CD4-positive, alpha-beta T cell treated with Interferon gamma for 1 hour (primary cell): ENCODE measurements at places on chromosomes 11 and 22.

GRCh38 chr22:27023591-27023990, 366.2 kb downstream of the MIAT start:
- no peak for DNase-seq

GRCh38 chr11:127345819-127346459, 345.4 kb upstream of the KIRREL3 start:
- no peak for DNase-seq

DNA sequence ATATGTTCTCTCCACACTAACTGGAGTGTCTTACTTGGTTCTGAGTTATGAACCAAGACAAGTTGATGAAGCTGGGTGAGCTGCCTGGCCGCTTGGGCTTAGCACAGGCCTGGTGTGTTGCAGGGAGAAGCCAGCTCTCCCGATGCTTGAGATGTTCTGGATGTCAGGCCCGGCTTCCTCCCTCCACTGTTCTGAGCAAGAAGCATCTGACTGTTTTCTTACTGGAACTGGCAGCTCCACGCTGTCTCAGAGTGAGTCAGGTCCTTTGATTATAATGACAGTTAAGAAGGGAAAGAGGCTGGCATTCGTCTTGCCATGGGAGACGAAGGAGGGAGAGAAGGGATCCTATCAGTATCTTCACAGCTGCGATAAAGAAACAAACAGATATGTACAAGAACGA, 46.5 kb upstream of the CRTAM start:
- DNase-seq, result no peak

DNA sequence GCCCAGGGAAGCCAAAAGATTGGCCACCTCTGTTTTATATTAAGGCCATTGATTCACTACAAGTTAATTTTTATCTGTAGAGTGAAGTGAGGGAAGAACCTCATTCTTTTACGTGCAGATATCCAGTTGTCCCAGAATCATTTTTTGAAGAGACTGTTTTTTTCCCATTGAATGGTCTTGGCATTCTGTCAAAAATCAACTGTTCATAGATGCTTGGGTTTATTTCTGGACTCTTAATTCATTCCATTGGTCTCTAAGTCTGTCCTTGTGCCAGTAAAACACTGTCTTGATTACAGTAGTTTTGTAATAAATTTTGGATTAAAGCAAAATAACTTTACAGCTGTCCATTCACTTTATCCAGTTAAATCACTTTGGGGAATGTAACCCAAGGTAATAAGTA, 26.8 kb downstream of the WBP2NL start:
- DNase-seq, result no peak

- peak; percentile 89 for DNase-seq
Measured at GRCh38 chr22:30265823-30266444, 717 bp downstream of the OSM start.

DNA sequence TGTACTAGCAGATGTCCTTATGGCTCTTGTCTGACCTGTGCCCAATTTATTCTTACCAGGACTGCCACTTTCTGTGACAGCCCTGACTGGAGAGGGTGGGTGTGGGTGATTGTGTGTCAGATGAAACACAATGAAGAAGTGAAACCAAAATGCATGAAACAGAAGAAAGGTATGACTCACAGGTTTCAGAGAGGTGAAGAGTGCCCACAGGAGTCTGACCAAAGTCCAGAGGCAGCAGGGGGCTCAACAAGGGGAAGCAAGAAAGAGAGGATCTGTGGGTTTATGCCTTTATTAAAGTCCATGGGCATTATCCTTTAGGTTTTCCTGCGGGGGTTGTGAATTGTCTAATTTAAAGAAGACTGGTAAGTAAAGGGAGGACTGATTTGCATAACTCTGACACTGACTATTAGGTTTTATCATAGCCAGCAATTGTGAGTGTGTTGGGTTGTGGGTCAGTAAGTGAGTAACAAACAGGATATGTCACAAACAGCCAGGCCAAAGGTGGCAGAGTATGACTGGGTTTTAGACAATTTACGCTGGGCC, 3.9 kb upstream of the OR4C6 start:
- no peak for DNase-seq

- no peak for DNase-seq
Measured at GRCh38 chr11:72838691-72839305, 24.6 kb downstream of the ATG16L2 start.

DNA sequence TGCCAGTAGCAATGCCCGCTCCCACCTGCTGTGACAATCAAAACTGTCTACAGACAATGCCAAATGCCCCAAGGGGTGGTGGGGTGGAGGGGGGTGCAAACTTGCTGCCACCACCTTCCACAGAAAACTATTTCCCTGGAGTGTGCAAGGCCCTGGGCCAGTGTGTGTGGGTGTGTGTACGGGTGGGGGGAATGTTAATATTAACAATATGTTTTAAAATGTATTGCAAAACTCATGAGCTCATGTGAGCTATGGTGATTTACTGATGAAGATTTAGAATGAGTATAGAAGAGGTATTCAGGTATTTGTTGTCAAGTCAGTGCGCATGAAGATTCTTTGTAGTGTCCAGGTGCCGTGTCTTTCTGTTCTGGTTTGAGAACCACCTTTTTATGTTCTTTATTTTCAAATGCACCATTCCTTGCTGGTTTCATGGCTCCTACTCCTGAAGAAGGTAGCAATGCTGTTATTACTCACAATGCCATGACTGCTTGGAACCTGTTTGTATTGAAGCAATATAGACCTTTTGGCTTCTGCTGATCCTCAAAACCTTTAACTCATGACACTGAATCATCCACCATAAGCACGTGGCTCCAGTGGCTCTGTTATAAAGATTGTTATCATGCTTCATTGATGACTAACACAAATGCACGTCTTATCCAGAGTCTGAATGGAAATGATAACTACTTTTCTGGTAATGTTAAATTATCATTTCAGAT, 29.9 kb upstream of the AQP11 start:
- no peak for DNase-seq

GRCh38 chr11:100525197-100525596, 161.9 kb upstream of the ARHGAP42 start:
- DNase-seq, result no peak

- DNase-seq, result no peak
Measured at GRCh38 chr22:41544671-41545476, 604 bp upstream of the POLR3H start.

GRCh38 chr11:66639066-66639813, 737 bp downstream of the RBM4 start:
- peak; percentile 13 for DNase-seq

GRCh38 chr11:71298761-71299181, 46.4 kb upstream of the SHANK2 start:
- no peak for DNase-seq

- DNase-seq, result no peak
Measured at GRCh38 chr11:65482306-65482850, 16.5 kb upstream of the MALAT1 start.

- DNase-seq, result no peak
Measured at GRCh38 chr11:58640386-58641023, 18.0 kb downstream of the CNTF start.

GRCh38 chr11:60891103-60891741, 15.2 kb downstream of the PRPF19 start:
- no peak for DNase-seq

DNA sequence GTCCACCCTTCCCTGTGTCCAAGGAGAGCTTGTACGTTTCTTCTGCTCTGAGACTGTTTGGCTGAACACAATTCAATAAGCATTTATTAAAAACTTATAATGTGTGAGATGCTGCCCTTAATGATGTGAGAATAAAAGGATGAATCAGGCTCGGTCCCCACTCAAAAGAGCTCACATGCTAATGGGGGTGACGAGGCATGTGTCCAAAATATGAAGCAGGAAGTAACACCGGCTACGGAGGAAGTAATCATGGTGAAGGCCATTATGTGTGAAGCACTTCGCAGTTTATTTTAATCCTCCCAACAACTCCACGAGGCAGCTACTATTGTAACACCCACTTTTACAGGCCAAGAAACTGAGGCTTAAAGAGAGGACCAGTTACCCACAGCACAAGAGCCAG, 3.4 kb upstream of the RASD2 start:
- DNase-seq, result no peak

- peak; percentile 68 for DNase-seq
Measured at GRCh38 chr11:11149671-11150459, 203.2 kb downstream of the CSNK2A3 start.

- DNase-seq, result no peak
Measured at GRCh38 chr11:68302670-68303069, 9.7 kb upstream of the LRP5 start.

DNA sequence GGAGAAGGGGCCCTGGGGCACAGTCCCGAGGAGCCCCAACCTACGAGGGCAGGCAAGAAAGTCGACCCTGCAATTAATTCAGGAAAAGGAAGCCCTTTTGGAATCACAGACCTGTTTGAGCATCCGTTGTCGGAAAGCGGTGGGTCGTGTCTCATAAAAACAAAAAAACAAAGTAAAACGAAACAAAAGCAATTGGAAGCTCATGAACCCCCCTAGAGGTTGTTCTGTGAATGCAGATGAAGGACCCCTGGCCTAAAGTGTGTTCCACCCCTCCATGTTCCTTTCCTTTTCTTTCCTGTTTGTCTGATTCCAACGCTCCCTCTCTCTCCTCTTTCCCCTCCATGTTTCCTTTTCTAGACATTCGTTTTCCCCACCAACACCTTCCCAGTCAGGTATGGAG, 203.7 kb downstream of the GRIK4 start:
- DNase-seq, result no peak

DNA sequence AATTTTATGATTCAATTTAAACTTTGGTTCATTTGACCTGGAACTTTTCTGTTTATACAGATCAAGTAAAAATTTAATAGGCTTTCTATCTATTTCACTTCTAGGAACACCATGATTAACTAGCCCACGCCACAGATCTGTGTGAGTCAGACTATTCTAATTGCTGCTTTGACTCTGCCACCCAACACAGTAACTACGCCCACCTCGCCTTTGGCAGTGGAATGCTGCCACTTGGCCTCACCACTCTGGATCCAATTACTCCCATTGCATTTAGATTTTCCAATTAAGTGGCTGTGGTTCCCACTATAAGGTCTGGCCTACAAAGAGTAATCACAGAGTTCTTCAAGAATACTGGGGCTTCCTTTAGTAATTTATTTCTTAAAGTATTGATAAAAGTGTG, 46.6 kb upstream of the LIN7C start:
- DNase-seq, result no peak

DNA sequence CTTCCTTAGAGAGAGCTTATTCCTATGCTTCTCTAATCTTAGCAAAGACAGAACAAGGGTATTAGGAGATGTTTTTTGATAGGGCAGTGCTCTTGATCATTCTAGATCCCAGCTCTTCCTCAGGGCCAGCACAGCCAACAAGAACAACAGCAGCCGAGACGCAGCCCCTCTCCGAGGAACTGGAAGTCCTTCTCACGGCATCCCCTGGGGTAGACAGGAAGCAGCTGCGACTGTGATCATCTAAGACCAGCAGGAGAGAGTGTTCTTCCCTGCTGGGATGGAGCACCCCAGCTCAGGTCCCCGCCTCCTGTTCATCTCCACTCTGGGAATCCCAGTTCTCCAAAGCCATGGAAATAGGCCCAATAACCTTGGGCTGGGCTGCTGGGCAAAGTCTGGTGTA, 29.6 kb downstream of the IRAG1 start:
- no peak for DNase-seq

DNA sequence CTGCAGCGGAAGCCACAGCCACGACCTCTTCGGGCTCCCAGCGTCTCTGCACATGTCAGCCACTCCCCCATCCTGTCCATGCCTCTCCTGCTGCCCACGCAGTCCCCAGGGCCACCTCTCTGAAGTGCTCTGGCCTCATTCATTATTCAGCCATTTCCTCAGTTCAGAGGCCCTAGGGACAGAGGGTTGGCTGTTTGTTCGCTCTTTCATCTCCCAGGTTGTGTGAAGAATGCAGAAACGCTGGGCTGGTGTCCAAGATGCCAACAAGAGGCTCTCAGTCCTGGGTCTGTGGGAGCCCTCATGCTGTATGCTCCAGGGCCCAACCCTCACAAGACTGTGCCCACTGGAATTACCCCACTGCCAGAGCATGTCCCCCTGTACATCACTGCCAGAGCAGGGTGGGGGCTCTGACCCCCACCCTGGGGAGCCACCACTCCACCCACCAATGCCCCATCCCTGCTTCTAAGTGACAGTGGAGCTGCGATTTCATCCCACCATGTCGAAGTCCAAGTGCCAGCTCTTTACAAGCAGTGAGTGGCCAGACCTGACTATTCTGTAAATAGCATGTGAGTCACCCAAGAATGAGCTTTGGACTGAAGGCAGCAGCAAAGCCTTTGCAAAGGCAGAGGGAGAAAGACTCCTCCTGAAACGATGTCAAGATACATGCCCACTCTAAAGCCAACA, 209.6 kb downstream of the BUD13 start:
- no peak for DNase-seq

- no peak for DNase-seq
Measured at GRCh38 chr11:60774726-60775125, 10.4 kb upstream of the MS4A10 start.

GRCh38 chr11:130103296-130103814, 33.7 kb downstream of the APLP2 start:
- no peak for DNase-seq

GRCh38 chr22:46969491-46969890, 207.0 kb downstream of the TBC1D22A start:
- no peak for DNase-seq

GRCh38 chr11:131108760-131109159, 192.5 kb upstream of the SNX19 start:
- DNase-seq, result no peak

- DNase-seq, result no peak
Measured at GRCh38 chr11:59501931-59502330, 1.4 kb upstream of the OR4D11 start.

- DNase-seq, result no peak
Measured at GRCh38 chr11:74717221-74717969, 13.8 kb downstream of the CHRDL2 start.
